ENCODE measurements at places on chromosomes 2 and 18. TPM values are rescaled to one million over a fixed set of nuclear protein-coding genes. Genes with fewer than 3 reads are reported as not detected.

GRCh38 chr18:32775628-32776027 is 2.8 kb upstream of the KLHL14 start:
- DNase-seq = no peak

DNA sequence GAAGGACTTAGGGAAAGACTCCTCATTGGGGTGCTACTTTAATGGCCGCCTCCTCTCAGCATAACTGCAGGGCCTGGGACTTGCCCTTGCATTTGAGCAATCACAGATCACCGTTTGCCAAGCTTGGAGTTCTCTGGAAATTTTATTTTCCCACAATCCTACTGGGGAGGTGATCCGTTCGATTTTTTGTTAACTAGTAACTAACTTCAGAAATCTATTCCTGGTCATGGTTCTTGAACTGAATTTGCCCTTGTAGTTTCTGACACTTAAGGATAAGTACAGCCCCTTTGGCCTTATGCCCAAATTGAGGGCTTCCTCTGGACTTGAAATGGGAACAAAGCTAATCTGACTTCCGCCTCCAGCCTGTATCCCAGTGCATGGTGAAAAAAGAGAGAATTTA is 60.5 kb upstream of the ST3GAL5 start:
- no peak for DNase-seq

GRCh38 chr2:38697116-38697840 is 31.4 kb downstream of the GALM start:
- no peak for DNase-seq

DNA sequence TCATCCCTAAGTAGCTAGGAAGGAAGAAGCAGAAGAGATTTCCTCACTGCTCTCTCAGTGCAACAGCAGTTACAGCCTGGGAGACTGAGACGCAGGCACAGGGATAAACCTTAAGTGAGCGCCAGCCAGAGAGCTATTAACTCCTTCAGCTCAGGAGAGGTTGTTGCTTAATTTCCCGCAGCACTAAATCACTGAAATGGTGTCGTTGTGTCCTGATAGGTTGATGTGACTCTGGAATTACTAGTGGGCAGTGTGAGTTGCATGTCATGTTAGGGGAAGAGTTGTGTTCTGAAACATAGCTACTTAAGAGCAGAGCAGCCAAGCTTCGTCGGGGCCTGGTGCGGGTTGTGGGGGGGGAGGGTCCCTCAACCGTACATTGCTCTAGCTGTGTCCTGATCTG is 225.8 kb downstream of the NAPG start:
- DNase-seq = no peak

DNA sequence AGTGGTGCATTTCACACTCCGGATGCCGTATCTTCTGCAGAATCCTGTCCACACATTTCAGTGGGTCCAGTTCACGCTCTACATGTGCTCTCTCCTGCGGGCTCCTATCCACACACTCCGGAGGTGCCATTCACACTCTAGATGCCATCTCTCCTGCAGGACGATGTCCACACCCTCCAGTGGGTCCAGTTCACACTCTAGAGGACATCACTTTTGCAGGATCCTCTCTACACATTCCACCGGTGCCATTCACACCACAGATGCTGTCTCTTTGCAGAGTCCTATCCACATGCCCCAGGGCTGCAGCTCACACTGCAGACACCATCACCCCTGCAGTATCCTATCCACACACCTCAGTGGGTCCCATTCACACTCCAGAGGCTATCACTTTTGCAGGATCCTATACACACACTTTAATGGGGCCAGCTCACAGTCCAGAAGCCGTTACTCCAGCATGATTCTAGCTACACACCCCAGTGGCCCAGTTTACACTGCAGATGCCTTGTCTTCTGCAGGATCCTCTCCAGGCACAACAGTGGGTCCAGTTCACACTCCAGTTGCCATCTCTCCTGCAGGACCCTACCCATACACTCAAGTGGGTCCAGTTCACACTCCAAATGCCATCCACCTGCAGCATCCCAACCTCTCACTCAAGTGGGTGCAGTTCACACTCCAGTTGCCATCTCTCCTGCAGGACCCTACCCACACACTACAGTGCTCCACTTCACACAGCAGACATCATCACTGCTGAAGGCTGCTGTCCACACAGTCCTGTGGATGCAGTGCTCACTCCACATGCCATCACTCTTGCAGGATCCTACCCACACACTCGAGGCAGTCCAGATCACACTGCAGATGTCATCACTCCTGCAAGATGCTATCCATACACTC is 2.1 kb upstream of the PXDN start:
- DNase-seq = peak; percentile 17

DNA sequence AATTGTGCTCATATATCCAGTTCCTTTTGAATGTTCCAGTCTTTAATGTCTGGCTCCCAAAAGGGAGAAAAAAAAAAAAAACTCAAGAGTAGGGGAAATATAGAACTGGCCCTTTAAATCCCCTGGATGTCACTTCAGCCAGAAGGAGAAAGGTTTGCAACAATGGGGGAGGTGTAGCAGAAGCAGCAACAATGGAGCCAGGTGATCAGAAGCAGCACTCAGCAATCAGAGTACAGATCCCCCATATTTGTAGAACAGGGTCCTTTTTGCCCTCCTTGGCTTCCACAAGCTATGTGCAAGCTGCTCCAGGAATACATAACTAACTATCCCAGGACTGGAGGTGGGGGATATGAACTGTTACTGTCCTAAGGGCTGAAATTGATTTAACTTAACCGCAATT is 25.8 kb upstream of the ZNF397 start:
- no peak for DNase-seq

DNA sequence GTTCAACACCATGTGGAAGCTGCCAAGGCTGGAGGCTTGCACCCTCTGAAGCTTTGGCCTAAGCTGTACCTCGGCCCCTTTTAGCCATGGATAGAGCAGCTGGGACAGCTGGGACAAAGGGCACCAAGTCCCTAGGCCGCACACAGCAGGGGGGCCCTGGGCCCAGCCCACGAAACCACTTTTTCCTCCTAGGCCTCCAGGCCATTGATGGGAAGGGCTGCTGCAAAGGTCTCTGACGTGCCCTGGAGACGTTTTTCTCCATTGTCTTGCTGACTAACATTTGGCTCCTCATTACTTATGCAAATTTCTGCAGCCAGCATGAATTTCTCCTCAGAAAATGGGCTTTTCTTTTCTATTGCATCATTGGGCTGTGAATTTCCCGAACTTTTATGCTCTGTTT is 13.7 kb downstream of the RAPGEF4 start:
- DNase-seq = no peak

- DNase-seq = peak; percentile 89
Measured at GRCh38 chr2:64646007-64646880, 7.5 kb downstream of the SERTAD2 start.

GRCh38 chr2:50956886-50957285 is 75.0 kb downstream of the NRXN1 start:
- no peak for DNase-seq

GRCh38 chr2:1978706-1979105 is 234.4 kb upstream of the PXDN start:
- no peak for DNase-seq

DNA sequence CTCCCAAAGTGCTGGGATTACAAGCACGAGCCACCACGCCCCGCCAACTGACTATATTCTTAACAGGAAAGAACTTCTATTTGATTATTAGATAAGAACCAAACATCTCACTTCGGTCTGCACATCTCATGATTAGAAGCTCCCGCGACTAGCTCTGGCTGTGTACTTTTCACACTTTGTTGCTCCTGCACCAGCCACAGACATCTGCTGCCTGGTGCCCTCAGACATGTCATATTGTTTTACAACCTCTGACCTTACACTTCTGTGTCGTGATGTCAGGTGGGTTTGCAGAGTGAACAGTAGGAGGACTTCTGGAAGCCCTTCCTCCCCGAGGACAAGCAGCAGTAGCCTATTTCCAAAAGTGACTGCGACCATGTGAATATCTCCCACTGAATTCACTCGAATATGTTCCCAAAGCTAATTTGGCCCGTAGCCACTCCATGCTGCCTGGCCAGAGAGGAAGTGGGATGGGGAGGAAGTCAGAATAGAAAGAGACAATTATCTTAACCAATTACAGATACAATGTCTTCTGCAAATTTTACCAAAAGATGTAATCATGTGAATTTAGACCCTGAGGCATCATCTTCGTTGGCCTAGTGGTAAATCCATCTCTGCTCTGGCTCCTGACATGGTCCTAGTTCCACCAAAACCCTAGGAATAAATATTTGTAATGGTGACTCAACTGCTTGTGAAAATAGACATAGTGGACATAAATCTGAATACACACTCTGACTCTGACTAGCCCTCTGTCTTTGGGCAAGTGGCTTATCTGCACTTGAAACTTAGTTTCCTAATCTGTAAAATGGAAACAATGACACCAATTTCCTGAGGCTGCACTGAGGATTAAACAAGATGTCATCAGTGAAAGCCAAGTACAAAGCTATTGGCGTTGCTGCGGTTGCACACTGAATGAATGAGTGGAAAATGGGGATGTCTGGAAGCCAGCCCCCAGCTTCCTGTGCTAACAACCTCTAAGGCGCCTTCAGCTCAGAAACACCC is 406.1 kb downstream of the LRATD1 start:
- DNase-seq = no peak

DNA sequence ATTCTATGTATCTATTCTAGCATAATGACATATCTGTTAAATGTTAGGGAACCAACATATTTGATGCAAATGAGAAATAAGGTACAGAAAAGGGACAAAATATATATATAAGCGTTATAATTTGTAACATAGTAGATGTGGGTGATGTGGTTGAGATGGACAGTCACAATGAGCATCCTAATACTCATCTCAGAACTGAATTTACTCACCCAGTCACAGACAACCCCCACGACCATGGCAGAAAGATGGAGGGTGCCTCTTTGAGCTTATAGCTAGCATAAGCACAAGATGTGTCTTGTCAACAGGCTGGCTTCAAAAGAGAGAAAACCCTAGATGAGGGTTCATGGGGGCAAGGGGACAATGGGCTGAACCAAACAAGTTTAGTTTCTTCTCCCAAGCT is 9.1 kb upstream of the DSG3 start:
- no peak for DNase-seq

GRCh38 chr2:230602562-230603230 is 109.9 kb upstream of the CAB39 start:
- DNase-seq = peak; percentile 79

GRCh38 chr18:22279741-22280452 is 110.5 kb downstream of the GATA6 start:
- DNase-seq = no peak

DNA sequence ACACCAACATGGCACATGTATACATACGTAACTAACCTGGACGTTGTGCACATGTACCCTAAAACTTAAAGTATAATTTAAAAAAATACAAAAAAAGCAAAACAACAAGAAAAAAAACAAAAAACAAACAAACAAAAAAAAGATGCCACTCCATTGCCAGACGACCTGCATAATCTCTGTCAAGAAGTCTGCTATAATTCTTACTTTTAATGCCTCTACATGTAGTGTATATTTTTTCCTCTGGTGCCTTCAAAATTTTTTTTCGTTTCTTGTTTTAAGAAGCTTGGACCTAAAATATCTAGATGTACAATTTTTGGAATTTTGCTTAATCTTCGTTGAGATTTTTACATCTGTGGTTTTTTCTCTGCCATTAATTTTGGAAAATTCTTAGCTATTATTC is 235.6 kb upstream of the ZNF521 start:
- no peak for DNase-seq

The MEP1B gene
- not detected for total RNA-seq

The BBS5 gene
- 1.9 TPM for total RNA-seq

The IGFBP2 gene
- 75.5 TPM for total RNA-seq

The ORC2 gene
- 47.4 TPM for total RNA-seq

The IL37 gene
- total RNA-seq = not detected

The AFTPH gene
- 27.2 TPM for total RNA-seq

The SAG gene
- 0.05 TPM for total RNA-seq

The YES1 gene
- total RNA-seq = 22.6 TPM

The CCBE1 gene
- not detected for total RNA-seq
